ENCODE measurements at places on chromosomes 3 and 15.

GRCh38 chr3:138066383-138066782 lies 49.0 kb downstream of the DZIP1L start:
- no peak for ATAC-seq

GRCh38 chr3:38229036-38229435 lies 36.6 kb upstream of the SLC22A13 start:
- no peak for ATAC-seq

DNA sequence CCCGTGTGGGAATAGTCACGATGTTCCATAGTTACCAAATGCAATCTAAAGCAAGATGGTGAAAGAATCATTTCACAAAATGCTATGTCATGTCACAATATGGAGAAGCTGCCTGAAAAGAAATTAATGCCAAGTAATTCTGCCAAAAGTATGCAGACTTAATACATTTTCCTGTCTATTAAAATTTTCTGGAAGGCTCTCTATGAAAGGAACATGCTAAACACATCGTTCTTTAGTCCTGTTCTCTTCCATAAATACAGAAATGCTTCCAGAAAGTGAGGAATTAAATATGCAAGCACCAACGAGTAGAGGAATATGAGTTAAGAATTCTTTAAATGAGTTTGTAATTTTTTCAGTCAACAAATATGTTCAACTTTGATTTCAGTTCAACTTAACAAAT lies 266.8 kb upstream of the CRBN start:
- ATAC-seq: no peak

- ATAC-seq: peak; percentile 80
These were observed 13.7 kb upstream of the PARP6 start for GRCh38 chr15:72285927-72286516.

GRCh38 chr15:87487484-87487883 lies 769.1 kb downstream of the NTRK3 start:
- no peak for ATAC-seq

- no peak for ATAC-seq
These were observed 66.5 kb downstream of the LEKR1 start for GRCh38 chr3:156892701-156893100.

GRCh38 chr15:66872405-66872804 lies 170.4 kb downstream of the SMAD6 start:
- ATAC-seq: no peak

- no peak for ATAC-seq
These were observed 11.3 kb upstream of the PROK2 start for GRCh38 chr3:71796290-71796689.

GRCh38 chr3:127264292-127264691 lies 23.6 kb downstream of the PRR20G start:
- peak; percentile 85 for ATAC-seq

GRCh38 chr3:118347396-118348168 lies 687.1 kb downstream of the IGSF11 start:
- no peak for ATAC-seq

DNA sequence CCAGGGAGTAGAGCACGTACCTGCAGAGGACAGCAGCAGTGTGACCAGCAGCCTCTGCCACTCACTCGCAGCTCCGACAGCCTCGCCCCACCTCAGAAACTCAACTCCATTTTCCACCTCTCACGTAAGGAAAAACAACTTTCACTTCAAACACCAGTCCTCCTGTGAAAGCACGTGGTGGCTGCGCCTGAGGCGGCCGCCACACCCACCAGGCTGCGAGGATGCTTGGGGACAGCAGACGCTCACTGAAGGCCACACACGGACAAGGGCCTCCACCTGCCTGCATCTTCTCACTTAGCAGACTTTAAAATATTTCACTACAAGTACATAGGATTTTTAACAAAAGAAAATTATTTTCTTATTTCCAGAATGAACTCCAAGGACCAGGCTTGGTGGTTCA lies 67.9 kb downstream of the CYFIP1 start:
- no peak for ATAC-seq

DNA sequence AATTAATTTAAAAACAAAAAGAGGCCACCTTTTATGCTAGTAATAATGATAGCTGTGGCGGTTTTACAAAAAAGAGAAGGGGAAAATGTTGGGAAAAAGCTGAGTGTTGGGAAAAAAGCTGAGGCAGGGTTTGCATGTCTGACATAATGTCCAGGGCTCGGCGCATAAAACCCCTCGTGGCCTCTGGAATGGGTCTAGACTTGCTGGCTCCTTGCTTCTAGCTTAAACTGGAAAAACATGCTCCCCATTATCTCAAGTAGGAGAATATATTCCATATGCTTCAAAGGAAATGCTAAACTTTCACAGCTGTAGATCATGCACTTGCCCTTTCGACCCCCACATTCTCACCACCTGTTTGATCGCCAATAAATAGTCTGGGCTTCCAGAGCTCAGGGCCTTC lies 53.0 kb downstream of the CYP19A1 start:
- ATAC-seq: no peak

DNA sequence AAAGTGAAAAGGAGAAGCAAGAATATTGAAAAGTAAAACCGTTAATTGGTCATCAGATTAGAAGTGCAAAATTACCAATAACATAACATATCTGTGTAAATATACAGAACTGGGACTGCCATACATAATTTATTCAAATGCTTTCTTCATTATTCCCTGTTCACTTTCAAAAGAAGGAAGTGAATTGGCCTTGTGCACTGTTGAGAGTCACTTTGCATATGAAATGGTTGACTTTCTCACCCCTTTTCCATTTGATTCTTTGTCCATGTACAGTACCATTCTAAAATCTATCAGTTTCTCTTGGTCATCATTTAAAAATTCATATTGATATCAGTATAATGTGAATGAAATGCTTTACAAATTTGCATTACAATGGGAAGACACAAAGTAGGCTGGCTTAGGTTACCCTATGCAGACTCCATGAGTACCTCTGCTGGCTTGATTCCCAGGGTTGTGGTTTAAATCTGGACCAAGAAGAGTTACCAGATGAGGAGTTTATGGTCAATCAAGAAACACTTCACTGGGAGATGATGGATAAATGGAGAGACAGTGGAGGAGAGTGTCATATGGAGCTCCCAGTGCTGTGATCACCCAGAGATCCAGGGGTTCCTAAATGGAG lies 210.9 kb upstream of the TOPAZ1 start:
- ATAC-seq: peak; percentile 62

DNA sequence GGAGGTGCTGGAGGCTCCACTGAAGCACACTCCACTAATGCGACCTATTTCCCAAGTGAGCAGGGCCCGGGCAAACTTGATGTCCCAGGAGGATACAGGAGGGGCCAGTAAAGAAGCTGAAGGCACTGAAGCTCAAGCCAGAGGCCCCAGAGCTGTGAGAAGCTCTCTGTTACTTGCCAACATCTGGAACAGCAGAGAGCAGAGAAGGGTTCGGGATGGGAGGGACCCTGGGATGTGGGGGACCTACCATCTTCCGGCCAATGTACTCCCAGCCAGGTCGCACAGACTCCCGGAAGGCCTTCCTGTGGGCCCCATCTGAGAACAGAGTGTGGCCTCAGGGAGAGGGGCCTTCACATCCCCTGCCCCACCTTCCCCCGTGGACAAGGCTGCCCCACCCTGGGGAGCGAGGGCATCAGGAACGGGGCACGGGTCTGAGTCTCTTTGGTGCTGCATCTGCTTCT lies 3.1 kb downstream of the HHATL start:
- ATAC-seq: no peak

DNA sequence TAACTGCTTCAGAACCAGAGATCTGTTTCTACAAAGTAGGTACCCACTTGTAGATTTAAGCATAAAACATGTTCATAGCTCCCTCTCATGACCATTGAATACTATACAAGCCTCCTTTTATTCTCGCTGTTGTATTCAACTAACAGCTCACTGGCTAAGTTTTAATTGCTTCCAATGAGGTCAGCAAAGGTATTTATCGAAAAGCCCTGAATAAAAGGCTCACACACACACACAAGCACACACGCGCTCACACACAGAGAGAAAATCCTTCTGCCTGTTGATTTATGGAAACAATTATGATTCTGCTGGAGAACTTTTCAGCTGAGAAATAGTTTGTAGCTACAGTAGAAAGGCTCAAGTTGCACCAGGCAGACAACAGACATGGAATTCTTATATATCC lies at the start of gene FGF7:
FGF7 (plus strand) TSS at position 222 of the 400 bp plus-strand sequence. CDS start 1,056 bp downstream, outside the sequence.
- peak; percentile 68 for ATAC-seq

DNA sequence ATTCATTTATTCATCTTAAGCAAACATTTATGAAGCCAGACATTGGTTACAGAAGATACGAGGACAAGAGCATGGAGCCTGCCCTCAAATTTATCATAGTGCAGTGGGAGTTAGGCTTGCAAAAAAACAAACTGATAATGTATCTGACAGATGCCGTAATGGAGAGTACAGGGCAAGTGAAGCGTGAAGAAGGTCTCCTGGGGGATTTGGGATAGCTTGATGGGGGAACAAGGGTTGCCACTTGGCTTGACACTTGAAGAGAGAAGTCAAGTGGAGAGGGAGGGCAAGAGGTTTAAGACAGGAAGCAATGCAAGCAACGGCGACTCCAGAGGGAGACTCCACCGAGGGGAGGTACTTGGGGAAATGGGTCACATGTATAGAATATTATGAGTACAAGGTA lies 129.3 kb downstream of the SSR3 start:
- no peak for ATAC-seq

DNA sequence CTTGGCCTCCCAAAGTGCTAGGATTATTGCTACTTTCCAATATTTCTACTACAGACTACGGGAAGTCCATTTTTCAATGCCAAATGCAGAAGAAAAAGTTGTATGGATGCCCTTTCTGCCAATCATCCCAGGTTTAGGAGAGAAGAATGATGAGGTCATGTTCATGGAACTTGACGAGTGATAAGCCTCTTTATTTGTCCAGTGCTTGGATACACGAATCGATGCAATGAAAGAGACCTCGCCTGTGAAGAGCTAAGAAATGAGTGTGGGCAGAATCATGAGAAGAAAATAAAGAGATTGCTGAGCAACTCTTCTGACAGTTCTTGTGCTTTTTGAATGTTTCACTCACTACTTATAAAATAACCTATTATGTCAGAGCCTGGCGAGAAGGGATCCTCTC lies 996 bp upstream of the SLC28A1 start:
- no peak for ATAC-seq

- no peak for ATAC-seq
These were observed 268.0 kb downstream of the SUCLG2 start for GRCh38 chr3:67386451-67386850.

GRCh38 chr15:60538129-60538528 lies 59.2 kb upstream of the ICE2 start:
- no peak for ATAC-seq

All from SK-N-SH treated with all-trans-retinoic acid at 6 μM for 48 hours (cell line).